ENCODE measurements at places on chromosomes 5 and 9.

DNA sequence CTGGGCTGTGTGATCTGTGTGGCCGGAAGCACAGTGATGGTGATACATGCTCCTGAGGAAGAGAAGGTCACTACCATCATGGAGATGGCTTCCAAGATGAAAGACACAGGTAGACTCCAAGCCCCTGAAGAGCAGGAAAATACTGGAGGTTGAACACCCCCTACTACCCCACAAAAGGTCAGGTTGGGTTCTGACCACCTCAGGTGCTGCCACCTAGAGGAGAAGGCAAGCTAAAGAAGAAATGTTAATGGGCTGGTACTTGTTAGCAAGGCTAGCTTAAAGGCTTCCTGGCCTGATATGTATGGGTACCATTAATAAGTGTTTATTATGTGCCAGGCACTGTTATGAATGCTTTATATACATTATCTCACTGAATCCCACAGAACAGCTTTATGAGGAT is 11.7 kb downstream of the NIPAL4 start:
- DNase-seq = no peak

DNA sequence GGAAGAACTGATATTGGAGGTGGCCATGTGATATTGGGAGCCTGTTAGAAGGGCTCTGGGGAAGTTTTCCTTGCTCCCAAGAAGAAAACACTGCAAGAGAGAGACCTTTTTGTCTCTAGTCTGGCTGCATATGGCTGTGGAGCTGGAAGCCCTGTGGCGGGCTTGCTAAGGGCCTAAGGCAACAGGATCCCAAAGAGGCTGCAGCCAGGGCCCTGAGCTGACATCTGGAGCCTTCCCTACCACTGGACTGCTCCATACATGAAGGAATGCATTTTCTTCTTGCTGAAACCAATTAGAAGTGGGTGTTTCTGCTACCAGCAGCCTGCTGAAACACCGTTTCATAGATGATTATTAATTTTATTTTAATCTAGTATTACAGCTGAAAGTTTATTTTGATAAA is 42.2 kb downstream of the GNAQ start:
- no peak for DNase-seq

DNA sequence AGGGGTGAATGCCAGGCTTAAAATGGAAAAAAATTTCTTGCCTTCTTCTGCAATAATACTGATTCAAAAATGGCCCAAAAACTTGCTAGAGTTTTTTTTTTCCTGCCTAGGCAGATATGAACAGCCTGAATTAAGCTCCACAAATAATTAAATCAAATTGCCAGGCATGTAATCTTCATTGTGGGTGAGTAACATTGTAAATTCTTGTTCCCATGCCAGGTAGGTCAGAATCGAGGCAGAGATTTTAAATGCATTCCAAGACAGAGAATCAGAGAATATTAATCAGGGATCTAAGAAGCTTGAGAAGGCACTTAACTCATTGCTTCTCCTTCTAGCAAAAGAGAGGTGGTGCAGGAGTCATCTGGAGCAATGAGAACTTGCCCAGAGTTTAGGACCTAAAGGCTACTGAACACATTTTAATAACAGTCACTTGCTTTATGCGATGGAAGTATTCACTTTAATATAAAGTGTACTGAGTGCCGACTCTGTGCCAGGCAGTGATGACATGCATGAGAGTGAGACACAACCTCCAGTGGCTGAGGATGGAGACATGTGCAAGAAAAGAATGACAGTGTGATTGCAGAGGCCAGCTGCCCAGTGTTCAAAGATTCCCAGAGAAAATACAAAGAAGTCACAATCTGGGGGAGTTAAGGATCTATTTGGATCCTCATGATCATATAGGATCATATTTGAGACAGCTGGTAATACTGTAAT is 102.3 kb downstream of the APBA1 start:
- DNase-seq = no peak

- DNase-seq = no peak
Measured at GRCh38 chr5:82889088-82889487, 188.1 kb downstream of the TMEM167A start.

- DNase-seq = no peak
Measured at GRCh38 chr9:99052815-99053715, 51.8 kb upstream of the TGFBR1 start.

- DNase-seq = no peak
Measured at GRCh38 chr9:22307013-22307711, 139.5 kb upstream of the DMRTA1 start.

GRCh38 chr5:2750758-2751464 is 566 bp downstream of the IRX2 start:
- no peak for DNase-seq

DNA sequence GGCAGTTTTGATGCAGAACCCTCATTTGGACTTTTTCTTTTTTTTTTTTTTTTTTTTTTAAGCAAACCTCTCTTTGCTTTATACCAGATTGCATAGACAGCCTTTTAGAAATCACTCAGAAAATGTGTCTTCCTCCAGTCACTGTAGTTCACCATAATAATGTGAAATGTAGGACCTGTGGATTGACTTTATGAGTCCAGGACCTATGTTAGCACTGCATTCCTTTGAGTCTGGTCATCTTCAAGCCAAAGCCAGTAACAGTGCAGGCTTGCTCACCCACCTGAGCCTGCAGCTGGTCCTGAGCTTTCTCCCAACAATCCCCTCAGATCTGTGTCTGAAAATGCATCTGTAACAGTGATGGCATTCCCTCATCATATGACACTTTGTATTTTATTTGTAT is 110.7 kb upstream of the NFIL3 start:
- no peak for DNase-seq

- no peak for DNase-seq
Measured at GRCh38 chr5:39515881-39516280, 91.1 kb upstream of the DAB2 start.

DNA sequence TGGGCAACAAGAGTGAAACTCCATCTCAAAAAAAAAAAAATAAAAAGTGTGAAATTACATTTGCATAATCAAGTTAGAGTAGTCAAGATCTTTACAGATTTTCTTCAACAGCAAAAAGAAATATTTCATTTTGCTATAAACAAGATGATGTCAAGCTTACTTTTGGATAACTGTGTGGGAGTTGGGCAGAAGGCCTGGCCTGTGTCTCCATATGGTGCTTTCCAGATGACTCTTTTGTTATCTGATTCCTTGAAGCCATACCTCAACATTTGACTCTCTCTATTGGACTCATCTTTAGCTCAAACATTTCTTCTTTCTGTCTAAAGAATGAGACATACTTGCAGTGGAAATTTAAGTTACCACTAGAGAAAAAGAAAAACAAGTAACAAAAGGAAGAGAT is 246.8 kb downstream of the MSX2 start:
- no peak for DNase-seq

DNA sequence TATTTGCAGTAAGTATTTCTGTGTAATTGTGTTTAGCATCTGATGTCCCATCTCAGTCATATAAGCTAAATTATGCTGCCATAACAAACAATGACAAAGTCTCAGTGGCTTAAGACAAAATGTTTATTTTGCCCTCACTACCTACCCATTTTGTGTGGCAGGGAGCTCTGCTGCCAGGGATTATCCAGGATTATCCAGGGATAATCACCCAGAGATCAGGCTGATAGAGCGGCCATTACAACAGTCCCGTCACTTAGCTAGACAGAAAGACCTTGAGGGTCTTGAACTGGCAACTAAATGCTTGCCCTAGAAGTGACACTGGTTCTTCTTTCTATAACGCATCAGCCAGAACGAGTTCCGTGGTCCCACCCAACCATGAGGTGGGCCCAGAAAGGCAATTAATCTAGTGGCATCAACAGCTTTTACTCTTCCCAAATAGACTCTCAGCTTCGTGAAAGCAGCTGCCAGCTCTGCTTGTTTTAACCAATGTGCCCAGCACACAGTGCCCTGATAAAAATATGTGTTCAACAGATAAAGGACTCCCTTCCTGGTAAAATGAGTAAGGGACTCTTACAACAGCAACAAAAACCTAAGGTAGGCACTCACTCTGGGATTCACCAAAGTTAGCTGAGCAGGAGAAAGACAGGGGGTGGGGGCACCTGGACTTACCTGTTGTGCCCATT is 22.8 kb downstream of the CCDC69 start:
- DNase-seq = no peak

GRCh38 chr9:131640438-131641137 is 95.3 kb downstream of the PRRT1B start:
- no peak for DNase-seq

- DNase-seq = no peak
Measured at GRCh38 chr9:126162611-126163381, 163.8 kb upstream of the MVB12B start.

GRCh38 chr5:110969502-110969901 is 102.0 kb upstream of the TSLP start:
- DNase-seq = no peak

GRCh38 chr9:77127071-77127470 is 50.3 kb upstream of the VPS13A start:
- no peak for DNase-seq

GRCh38 chr5:57307516-57307915 is 133.7 kb downstream of the GPBP1 start:
- no peak for DNase-seq

DNA sequence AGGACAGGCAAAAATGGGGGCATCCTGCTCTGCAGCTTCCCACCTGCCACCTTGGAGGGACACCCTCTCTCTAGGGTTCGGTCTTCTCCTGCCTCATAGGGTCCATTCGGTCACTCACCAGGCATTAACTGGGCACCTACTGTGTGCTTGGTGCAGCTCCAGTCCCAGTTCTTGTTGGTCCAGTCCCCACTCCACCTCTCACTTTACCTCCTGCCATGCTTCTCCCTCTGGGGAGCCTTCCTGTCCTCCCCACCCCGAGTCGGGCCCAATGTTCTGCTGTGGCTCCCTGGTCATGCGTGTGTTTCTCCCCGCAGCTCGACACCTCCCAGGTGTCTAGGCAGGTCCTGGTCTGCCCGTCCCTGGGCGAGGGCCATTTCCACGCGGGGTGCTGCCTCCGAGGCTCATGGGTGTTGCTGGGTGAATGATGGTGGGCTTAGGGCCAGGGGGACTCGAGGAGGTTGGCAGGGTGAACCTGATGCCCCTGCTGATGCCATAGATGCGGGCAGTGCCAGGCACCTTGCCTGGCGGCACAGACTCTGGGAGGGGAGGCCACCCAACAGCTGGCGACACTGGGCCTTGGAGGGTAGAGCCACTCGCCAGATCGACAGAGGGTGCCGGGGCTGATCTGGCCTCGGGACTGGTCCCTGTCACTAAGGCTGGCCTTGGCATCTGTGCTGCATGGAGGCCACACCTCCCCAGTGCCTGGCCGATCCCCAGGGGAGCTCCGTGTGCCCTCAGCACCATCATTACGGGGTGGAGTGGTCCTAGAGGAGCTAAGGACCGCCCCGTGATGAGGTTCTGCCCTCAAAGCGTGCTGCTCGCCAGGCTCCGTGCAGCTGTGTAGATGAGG is 66.0 kb upstream of the RNU6ATAC start:
- DNase-seq = no peak

GRCh38 chr5:93675460-93676450 is 65.6 kb downstream of the POU5F2 start:
- DNase-seq = no peak

GRCh38 chr5:32421075-32421474 is 23.5 kb downstream of the ZFR start:
- no peak for DNase-seq

DNA sequence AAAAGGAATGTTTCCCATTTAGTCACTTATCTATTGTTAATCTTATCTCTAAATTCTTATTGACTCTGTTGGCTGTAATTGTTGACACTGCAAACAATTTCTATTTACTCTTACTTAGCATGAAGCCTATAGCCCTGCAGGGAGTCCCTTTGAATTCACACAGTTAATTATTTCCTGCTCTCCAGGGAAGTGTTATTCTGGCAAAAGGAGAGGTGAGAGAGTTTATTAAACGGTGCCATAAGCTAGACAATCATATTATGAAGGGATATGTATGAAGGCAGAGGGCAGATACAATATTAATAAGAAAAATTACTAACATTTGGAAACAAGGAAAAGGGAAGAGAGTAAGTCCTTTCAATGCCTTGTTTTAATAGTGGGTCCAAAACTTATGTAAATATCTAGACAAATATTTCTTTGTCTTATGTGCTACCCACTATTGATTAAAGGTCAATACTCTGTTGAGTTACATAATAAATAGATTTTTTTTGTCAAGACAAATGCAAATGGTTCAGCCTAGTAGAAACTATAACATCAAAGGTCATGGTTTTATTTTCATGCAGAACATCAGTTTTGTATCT is 107.1 kb downstream of the CDH18 start:
- no peak for DNase-seq

DNA sequence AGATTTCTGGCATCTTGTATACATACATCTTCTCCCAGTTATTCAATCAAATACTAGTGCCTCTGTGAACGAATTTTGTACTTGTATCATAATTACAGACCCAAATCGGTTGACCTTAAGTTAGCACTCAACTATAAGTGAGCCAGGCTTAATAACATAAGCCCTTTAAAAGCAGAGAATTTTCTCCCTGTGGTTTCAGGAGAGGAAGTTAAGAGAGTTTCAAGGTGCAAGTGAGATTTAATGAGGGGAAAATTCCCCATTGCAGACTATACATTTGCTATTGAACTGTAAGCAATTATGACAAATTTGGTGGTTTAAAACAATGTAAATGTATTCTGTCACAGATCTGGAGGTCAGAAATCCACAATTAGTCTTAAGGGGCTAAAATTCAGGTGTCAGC is 261.9 kb upstream of the NREP start:
- DNase-seq = no peak

GRCh38 chr5:146993876-146994530 is 115.4 kb upstream of the PPP2R2B start:
- DNase-seq = no peak

DNA sequence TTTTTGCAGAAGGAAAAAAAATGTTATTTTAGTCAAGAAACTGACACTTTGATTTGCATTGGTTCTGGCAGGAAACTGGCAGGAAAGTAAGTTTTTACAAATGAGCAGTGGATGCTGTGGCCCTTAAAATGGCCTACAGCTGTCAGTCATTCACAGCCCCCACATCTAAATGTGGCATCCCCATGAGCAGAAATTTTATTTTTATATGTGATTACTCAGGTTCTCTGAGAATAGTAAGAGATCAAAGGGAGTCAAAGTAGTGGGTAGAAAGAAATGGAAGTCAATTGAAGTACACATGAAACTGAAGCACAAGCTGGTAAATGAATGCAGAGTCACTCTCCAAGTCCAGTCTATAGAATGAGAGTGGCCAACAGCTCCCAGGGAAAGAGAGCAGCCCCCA is 80.3 kb downstream of the ENC1 start:
- DNase-seq = no peak

DNA sequence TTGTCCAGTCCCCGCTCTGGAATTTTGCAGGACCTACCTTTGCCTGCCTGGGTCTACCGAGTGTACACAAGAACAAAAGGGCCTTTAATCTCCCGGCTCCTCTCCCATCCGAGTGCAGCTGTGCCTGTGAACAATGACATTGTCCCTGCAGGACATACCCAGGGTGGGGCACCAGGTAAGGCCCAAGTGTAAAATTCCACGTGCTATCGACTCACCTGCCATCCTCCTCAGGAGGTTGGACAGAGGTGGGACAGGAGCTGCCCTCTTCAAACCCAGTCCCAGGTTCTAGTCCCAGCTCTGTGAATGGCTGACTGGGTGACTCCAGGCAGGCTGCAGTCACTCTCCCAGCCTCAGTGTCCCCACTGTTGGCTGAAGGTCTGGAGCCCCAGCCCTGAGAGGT is 159.6 kb upstream of the ALDH1B1 start:
- DNase-seq = no peak
